ENCODE measurements at places on chromosomes 6 and 20. TPM values are rescaled to one million over a fixed set of nuclear protein-coding genes. Genes with fewer than 3 reads are reported as not detected.
A peak's percentile ranks its signal among the peaks of the same experiment; 100 is the strongest.

Gene FIG4
- total RNA-seq: 14.2 TPM

DNA sequence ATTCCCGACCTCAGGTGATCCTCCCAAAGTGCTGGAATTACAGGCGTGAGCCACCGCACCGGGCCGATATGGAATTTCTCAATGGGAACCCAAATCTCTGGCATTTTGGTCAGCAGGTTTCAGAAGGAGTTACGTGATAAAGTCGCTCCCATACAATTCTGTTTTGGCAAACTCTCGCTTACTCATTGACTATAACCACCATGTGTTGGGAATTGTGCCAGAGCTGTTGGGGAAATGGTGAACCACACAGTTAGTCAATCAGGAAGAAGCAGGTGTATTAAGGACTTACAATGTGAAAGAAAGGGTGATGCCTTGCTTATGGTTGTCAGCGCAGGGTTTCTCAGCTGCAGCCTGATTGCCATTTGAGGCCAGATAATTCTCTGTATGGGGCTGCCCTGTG is 410.5 kb downstream of the QKI start:
- peaks cover 3% of the 10 kb centered on the region for H3K36me3 ChIP-seq
- no peak overlapping the region for H3K4me3 ChIP-seq
- DNase-seq: no peak
- H3K27ac ChIP-seq: no peak overlapping the region
- H3K4me1 ChIP-seq: no peaks in the 10 kb centered on the region

GRCh38 chr6:166664135-166664534 is 37.1 kb upstream of the RPS6KA2 start:
- no peak overlapping the region for H3K27ac ChIP-seq
- H3K4me3 ChIP-seq: no peak overlapping the region
- DNase-seq: no peak
- no peaks in the 10 kb centered on the region for H3K4me1 ChIP-seq

GRCh38 chr20:58026361-58026760 is 202.1 kb downstream of the ANKRD60 start:
- H3K4me1 ChIP-seq: peaks cover 10% of the 10 kb centered on the region
- H3K4me3 ChIP-seq: no peak overlapping the region
- H3K36me3 ChIP-seq: no peaks in the 10 kb centered on the region

DNA sequence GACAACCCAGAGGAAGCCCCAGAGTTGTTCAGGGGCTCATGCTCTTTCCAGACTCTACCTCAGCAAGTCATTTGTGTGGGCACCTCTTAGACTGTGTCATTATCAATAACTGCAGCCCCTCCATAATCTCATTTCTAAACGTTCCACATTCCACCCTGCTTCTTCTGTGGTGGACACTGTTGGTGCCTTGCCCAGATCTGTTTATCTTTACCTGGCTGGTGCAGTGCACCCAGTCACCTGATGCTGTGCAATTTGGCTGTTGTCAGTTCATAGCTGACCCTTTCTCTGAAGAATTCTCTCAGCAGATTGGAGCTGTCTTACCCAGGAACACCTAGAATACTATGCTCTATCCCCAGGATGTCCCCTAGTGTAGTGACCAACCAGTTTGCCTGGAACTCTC is 80.0 kb downstream of the ATRN start:
- no peaks in the 10 kb centered on the region for H3K36me3 ChIP-seq
- H3K4me3 ChIP-seq: no peak overlapping the region
- DNase-seq: no peak
- H3K27me3 ChIP-seq: no peaks in the 10 kb centered on the region

GRCh38 chr6:151757506-151757955 is 50.0 kb upstream of the ESR1 start:
- H3K4me1 ChIP-seq: no peaks in the 10 kb centered on the region
- peaks cover 9% of the 10 kb centered on the region for H3K27me3 ChIP-seq
- no peak overlapping the region for H3K4me3 ChIP-seq
- no peak overlapping the region for H3K27ac ChIP-seq

Gene GLP1R
- not detected for total RNA-seq

- H3K36me3 ChIP-seq: no peaks in the 10 kb centered on the region
- no peaks in the 10 kb centered on the region for H3K27me3 ChIP-seq
- H3K27ac ChIP-seq: no peak overlapping the region
- DNase-seq: no peak
- H3K4me3 ChIP-seq: no peak overlapping the region
These were observed 42.8 kb upstream of the RALGAPA2 start for GRCh38 chr20:20755231-20755630.

GRCh38 chr6:5249451-5250122 is 11.2 kb downstream of the LYRM4 start:
- DNase-seq: peak; percentile 25
- no peak overlapping the region for H3K4me3 ChIP-seq
- H3K4me1 ChIP-seq: peaks cover 15% of the 10 kb centered on the region
- peaks cover 15% of the 10 kb centered on the region for H3K36me3 ChIP-seq
- no peak overlapping the region for H3K27ac ChIP-seq

Gene KCNK16
- total RNA-seq: not detected

Gene MICAL1
- 39.1 TPM for total RNA-seq

DNA sequence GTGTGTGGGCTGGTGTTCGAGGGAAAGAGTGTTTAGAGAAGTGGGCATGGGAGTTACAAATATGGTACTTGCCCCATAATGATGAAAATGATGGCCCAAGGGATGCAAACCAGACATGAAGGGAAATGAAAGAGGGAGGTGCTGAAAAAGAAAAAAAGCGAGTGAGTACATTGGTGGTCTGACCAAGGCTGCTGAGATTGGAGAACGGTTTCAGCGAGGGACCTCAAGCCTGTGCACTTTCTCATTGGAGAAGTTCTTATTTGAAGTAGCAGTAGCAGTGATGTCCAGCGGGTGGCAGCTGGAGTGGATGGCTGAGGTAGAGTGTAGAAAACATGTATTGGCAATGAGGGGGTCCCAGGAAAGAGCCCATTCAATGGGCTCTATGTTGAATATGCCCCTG is 54.8 kb downstream of the TNFAIP3 start:
- no peaks in the 10 kb centered on the region for H3K36me3 ChIP-seq
- H3K4me3 ChIP-seq: no peak overlapping the region
- H3K4me1 ChIP-seq: peaks cover 55% of the 10 kb centered on the region
- no peak for DNase-seq

DNA sequence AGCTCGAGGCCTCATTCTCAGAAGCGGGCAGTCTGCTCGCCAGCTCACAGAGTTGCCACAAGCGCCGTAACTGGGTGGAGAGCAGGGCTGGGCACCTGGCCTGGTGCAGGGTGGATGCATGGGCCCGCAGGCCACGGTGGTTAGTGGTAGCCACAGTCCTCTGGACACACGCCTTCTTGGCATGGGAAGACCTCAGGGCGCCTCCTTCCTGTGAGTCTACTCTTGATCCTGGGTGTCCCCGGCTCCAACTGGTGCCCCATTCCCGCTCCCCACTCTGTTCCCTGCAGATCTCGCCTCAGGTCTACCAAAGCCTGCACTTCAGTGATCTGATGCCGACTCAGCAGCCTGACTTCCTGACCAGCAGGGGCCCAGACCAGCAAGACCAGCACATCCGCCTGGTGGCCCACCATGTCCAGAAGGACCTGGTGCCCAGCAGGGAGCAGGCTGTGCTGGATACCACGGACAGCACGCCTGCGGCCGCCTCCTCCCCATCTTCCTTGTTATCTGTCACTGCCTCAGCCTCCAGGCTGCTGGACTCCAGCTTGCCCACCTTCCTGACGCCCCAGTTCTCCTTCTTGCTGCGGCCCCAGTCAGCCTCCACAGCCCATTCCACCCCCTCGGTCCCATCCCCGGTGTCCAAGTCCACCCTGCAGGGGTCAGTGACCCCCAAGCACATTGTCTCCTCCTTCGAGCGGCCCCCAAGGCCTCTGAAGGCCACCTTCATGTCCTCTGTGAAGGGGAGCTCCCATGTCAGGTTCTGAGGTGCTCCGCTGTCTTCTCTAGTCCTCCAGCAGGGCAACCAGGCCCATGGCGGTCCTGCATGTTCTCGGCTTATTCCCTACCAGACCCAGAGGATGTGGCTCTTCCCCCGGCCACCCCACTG is 43.1 kb downstream of the SUN5 start:
- H3K4me1 ChIP-seq: no peaks in the 10 kb centered on the region
- peaks cover 59% of the 10 kb centered on the region for H3K27me3 ChIP-seq

DNA sequence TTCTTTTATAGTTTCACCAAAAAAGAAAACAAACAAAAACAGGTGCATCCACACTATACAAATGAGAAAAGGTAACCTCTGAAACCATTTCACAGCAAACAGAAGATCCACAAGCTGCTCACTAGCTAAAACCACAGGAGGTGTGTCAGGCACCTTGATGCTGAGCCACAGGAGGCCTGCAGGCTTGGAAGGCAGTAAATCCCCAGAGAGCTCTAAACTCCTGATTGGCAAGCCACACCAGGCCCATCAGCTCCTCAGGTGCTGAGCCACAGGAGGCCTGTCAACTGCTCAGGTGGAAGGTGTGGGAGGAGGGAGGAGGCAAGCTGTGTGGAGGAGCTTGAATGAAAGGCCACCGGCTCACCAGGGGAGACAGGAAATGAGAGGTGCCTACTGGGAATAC is 273.0 kb downstream of the PKHD1 start:
- H3K36me3 ChIP-seq: no peaks in the 10 kb centered on the region
- H3K27me3 ChIP-seq: no peaks in the 10 kb centered on the region
- no peaks in the 10 kb centered on the region for H3K4me1 ChIP-seq
- no peak overlapping the region for H3K4me3 ChIP-seq
- H3K27ac ChIP-seq: no peak overlapping the region

DNA sequence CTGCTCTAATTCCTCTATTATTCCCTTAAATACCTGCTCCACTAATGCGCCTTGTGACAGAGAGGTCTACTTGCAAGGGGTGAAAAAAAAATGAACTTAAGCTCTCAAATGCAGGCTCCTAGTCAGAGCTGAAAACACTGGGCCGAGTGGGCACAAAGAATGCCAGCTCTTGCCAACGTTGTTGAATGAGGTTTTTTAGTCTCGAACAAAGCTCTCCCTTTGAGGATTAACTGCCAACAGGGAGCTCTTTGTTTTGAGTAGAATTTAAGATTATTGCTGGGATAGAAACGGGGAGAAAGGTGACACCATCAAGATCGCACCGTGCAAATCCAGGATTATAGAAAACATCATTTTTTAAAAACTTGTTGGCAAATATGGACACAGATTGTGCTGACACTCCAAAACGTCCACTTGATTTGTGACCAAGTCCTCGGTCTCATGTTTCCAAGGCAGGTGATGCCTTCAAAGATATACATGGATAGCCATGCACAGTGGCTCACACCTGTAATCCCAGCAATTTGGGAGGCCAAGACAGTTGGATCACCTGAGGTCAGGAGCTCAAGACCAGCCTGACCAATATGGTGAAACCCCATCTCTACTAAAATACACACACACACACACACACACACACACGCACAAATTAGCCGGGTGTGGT is 163.2 kb downstream of the BMP7 start:
- H3K36me3 ChIP-seq: no peaks in the 10 kb centered on the region
- DNase-seq: no peak
- H3K4me3 ChIP-seq: no peak overlapping the region
- no peaks in the 10 kb centered on the region for H3K4me1 ChIP-seq
- H3K27me3 ChIP-seq: peaks cover 23% of the 10 kb centered on the region

DNA sequence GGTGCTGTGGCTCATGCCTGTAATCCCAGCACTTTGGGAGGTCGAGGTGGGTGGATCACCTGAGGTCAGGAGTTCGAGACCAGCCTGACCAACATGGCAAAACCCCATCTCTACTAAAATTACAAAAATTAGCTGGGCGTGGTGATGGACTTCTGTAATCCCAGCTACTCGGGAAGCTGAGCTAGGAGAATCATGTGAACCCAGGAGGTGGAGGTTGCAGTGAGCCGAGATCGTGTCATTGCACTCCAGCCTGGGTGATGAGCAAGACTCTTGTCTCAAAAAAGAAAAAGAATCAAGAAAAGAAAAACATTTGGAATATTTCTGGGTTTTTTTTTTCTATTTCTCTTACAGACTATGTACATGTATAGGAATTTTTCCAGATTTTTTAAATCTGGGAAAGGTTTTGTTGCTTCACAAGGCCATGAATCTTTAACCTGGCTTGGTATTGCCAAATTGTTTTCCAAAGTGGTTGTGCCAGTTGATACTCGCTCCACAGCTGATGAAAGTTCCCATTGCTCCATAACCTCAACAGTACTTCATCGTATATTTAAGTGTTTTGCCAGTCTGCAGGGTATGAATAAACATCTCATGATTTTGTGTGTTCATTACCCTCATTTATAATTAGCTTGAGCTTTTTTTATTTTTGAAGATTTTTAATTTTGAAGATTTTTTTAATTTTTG is 33.5 kb downstream of the RNF217 start:
- peaks cover 14% of the 10 kb centered on the region for H3K36me3 ChIP-seq
- H3K4me3 ChIP-seq: no peak overlapping the region
- H3K27ac ChIP-seq: peak overlapping the region; percentile 65
- no peak for DNase-seq

Gene DDR1
- total RNA-seq: 28.2 TPM

Gene NHLRC1
- total RNA-seq: 1.9 TPM

All from HFFc6 (cell line).